ENCODE measurements at places on chromosomes 13 and 19.

DNA sequence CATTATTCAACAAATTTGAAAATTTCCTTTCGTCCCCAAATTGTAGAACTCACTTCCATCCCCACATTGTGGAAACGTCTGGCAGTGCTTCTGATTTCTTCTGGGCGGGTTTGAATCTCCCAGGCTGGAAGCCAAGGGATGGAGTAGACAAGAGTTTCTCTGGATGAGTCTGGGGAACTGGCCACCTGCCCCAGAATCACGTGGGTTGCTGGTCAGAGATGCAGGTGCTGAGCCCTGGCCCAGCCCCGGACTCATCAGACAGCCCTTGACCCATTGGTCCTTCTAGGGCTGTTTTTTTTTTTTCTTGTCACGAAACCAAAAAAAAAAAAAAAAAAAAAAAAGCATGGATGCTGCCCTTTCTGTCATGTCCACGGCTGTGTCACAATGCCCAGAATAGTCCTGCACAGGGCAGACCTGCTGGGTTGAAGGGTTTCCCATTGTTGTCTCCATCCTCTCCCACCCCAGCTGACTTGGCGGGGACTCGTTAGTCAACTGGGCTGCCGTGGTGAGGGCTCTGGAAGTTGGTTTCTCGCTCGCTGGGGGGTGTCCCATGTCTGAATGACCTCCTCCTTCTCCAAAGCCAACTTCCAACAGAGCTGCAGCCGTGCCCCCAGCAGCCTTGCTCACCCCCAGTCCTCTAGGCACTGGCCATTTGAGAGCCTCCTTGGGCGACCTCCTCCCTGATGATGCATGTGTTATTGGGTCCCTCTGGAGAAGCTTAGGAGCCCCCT, 12.8 kb downstream of the CHST8 start:
- DNase-seq, result no peak

DNA sequence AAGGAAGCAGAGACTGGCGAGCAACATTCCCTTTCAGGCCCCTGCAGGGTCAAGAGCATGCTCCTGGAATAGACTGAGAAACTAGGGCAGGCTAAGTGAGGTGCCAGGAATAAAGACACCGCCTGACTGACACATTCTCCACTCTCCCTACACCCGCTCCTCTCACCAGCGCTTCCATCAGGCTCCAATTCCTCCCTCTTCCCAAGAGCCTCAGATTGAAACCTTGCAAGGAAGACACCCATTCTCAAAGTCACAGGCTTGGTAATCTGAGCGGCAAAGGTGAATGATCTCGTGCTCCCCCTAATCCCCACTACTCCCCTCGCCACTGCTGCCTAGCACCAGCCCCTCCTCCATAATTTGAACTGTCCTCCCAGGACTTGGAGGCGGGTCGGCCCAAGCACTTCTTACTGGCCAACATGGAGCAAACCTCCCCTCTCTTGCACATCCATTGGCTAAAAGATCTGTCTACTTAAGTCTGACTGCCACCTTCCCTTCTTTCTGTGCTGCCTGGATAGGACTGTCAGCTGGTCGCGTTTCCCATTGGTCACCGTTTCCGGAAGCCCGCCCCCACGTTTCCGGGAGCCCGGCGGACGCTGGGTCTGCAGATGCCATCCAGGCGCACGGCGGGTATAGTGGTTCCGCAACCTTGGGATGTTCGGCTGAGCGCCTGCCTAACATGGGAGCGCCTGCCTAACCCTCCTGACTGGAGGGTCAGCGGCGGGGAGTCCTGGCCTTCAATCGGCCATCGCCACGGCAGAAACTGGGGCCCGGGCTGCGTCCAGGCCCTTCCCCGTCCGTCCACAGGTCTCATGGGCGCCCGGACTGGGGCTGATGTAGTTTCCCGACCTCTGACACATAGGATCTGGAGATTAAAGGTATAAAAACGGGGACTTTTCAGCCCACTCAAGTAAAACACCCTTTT, 33.6 kb downstream of the ZNF383 start:
- peak; percentile 52 for DNase-seq

DNA sequence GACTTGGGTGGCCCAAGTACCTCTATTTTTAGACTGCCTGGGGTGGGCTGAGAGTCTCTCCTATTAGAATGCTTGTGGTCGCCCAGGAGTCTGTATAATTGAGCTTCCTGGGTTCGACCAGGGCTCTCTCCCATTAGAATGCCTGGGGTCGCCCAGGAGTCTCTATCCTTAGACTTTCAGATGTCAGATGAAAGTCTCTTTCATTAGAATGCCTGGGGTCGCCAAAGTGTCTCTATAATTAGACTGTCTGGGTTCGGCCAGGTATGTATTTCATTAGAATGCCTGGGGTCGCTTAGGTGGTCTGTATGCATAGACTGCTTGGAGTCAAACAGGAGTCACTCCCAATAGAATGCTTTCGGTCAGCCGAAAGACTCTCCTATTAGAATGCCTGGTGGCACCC, 1471.7 kb downstream of the UQCRFS1 start:
- no peak for DNase-seq

GRCh38 chr19:15672580-15673175, at the start of gene CYP4F12:
TSS of gene CYP4F12 (plus strand) at chr19:15673087. CDS start at chr19:15673530, 443 bp downstream.
- DNase-seq, result peak; percentile 12

- DNase-seq, result no peak
Observed at GRCh38 chr13:47046706-47047105, 149.9 kb upstream of the HTR2A start.

DNA sequence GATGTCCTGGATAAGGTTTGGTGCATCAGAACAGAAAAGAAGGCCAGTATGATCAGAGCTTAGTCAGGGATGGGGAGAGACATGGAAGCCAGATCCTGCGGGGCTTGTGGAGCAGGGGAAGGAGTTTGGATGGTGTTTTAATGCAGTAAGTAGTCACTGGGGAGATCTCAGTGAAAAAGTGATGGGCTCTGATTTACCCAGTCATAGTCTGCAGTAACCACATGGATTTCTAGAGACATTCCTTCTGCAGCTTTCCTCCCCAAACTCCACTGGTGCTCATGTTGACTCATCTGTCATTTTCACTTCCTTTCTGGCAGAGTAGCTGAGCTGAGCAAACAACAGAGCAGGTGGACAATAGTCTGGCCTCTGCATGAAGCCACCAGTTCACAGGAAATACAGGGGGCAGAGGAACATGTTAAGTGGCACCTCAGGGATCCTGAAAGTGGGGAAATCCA, 144.1 kb downstream of the DPF1 start:
- DNase-seq, result no peak

GRCh38 chr13:95787356-95788099, 110.6 kb downstream of the DNAJC3 start:
- no peak for DNase-seq

DNA sequence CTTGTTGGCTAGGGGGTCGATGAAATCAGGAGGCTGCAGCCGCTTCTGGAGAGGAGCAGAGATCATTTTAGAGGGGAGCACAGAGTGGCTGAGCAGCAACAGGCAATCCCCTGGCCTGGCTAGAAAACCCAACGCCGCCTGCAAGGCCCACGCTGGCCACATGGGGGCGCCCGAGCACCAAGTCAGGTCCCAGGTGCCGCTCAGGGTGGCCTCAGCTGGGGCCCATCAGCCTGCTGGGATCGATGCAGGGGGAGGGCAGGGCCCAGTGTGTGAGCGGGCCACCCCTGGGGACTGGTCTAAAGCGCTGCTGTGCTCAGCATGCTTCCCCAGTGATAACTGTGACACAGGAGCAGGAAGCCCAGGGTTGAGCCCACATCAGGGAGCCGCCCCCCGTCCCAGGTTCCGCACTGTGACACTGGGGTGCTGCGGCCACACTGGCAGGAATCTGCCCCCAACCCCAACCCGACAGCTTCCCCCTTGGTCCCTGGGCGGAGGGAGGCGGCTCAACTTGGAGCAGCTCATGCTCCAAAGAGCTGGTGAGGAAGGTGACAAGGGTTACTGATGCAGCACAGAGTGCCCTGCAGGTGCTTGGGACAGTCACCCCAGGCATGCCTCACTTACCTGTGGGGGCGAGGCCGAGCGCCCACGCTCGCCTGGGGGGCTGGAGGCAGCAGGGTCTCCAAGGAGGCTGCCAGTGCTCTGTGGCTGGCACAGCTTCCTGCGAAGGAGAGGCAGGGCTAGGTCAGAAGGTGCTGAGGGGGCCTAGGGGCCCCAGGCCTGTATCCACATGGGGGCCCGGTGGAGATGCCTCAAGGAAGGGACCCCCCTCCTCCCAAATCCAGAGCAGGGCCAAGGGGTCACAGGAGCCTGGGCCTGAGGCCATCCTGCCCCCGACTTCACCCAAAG, 13.3 kb upstream of the ISYNA1 start:
- DNase-seq, result peak; percentile 78

DNA sequence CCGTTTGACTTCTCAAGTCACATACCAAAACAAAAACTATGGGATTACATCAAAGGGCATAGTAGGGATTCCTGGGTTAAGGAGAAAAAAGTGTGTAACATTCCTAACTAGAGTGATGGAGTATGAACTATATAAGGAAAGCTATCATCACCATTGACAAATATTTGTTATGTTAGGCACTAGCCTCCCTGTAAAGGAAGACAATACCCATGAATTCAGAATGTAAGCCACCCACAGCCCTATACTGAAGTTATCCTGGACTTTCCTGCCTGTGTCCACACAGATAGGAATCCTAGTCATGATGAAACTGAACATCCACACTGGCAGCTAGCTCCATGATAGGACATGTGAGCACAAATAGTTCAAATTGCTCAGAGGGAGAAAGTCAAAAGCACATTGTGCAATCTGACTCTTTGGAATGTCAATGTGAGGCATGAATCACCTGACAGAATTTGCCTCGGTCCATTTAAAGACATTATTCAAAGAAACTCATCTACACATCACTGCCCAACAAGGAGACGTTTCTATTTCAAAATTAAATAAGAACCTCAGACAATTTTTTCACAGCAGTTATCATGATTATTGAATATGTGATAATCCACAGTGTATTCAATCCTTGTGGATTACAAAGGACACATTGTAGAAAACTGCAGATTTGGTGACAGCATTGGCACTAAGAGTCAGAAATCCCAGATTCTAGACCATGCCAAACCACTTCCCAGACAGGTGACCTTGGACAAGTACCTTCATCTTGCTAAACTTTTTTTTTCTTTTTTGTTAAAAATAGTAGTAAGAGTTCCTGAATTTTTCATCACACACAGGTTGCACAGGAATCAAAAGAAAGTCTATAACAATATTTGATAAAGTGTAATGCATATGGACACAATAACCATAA, 529.3 kb downstream of the IRS2 start:
- no peak for DNase-seq

- DNase-seq, result no peak
Observed at GRCh38 chr19:19657397-19657783, 6.1 kb downstream of the ATP13A1 start.

DNA sequence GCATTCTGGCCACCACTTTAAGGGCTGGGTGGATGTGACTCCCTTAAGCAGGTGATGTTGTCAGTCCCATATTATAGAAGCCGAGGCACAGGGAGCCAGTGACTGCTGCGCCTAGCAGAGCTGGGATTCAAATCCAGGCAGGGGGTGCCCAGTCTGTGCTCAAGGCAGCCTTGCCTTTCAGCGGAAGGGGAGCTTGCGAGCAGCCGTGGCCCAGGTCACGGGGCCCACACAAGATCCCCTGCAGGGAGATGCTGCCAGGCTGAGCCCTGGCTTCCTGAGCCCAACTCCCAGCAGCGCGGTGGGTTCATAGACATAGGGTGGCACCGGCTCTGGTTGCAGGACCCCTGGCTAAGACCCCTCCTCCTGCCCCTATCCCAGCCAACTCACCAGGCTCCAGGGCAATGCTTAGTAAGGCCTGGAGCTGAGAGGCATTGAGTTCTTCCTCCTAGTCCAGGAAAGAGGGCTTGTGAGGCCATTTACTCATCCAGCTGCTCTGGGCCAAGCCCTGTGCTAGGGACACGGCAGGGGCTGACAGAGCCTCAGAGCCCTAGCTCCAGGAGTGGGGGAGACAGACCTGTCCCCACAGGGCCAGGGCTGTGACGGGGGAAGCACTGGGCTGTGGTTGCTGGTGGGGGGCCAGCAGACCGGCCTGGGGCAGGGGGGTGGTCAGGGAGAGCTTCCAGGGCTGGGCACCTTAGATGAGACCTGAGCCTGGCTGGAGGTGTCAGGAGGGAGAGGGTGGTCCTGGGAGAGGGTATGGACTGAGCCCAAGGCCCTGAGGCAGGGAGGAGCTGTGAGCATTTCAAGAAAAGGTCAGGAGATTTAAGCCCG, 9.6 kb downstream of the CAPN12 start:
- DNase-seq, result peak; percentile 35

DNA sequence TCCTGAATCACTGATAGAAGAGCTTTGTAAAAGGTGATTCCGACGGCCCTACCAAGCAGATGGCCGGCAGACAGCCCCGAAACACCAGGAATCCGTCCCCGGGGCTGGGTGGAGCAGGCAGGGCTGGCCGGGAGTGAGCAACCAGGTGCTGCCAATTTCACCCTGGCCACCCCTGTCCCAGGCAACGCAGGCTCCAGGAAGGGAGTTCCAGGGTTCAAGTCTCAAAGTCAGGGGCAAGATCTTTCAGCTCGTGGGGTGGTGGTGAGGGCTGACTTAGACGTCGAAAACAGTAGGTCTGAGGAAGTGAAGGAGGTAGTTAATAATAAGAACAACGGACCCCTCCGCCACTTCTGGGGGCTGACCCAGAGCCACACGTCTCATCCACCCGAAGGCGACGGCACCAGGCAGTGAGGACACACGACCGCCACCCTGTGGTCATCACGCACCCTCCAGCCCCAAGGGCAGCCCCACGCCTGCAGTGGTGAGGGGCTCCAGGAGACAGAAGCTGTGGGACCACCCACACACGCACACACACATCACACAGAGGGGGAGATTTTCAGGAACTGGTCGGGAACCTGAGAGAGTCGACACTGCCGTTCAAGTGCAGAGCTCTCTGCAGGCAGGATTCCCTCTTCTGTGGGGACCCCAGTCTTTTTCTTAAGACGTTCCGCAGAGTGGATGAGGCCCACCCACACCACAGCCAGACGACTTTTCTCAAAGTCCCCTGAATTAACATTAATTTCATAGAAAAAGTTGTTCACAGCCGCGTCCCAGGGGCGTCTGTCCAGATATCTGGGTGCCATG, 67.2 kb downstream of the SPACA7 start:
- no peak for DNase-seq

DNA sequence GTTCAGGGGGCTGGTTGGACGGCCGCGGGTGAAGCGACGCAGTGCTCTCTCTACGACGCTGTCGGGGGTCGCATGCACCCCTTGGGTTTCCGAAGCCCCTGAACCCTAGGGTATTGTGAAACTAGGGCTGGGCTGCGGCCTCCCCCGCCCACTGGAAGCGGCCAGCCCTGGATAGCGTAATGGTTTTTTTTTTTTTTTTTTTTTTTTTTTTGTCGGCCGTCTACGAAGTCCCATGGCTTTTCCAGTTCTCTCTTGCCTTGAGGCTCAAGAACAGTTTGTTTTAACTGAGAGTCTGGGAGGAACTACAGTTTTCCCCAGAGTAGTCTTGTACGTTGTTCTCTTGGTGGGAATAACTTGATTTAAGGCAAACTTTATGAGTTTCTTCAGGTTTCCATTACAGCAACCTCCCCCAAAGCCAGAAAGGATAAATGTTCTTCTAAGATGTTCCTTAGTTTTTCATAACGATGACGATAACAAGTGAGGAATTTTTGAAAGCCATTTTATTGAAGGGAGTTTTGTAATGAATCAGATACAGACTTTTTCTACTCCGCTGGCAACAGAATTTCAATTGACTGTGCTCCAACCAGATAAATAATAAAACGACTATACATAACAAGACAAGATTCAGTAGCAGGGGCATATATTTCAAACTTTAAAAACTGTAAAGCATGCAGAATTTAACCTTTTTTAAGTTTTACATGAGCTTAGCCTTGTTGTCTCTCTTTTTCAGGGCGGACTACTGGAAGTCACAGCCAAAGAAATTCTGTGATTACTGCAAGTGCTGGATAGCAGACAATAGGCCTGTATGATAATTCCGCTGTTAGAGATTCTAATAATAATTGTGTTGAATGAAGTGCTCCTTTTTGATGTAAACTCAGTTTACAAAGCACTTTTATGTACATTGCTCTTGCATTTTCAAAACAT, 867 bp downstream of the WBP4 start:
- DNase-seq, result no peak

All from central memory CD4-positive, alpha-beta T cell (primary cell).